ENCODE measurements at places on chromosomes 12 and 14.

GRCh38 chr12:82648259-82648909, 38.3 kb upstream of the TMTC2 start:
- DNase-seq = no peak

- DNase-seq = no peak
Measured at GRCh38 chr14:61380984-61381383, 59.6 kb downstream of the PRKCH start.

DNA sequence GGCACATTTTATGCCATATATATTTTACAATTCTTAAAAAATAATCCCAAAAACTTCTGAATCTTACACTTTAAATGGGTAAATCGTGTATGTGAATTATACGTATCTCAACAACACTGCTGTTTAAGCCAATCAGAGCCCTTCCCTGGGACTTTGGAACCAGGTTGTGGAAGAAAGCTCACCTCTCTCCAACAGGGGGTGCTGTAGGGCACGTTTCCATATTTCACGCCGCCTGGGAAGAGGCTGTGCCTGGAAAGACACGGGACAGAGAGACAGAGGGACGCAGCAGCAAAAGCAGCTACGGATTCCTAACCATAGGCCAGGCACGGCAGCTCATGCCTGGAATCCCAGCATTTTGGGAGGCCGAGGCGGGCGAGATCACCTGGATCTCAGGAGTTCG, 29.4 kb upstream of the FBRSL1 start:
- no peak for DNase-seq

DNA sequence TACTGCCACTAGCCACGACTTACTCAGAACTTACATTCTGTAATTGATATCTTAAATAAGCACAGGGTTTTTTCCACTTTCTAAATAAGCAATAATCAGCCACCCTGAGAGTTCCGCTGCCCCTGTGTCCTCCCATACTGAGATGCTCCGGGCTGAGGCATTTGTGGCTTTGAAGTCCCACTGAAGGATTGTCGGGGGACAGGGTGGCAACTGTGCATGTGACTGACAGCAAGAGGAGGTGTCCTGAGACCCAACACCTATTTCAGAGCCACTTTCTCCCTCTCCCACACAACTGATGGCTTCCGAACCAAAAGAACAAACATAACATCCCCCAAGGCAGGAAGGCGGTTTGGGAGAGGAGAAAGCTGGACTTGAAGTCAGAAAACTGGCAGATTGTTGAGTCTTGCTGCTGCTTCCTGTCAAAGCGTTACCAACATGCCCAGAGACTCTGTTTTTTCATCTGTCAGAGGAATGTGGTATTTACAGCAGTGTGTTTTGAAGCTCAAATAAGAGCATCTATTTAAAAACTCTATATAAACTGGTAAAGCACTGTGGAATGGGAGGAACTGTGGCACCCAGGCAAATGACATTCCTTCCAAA, 157.9 kb upstream of the FKBP4 start:
- no peak for DNase-seq

- peak; percentile 64 for DNase-seq
Measured at GRCh38 chr12:119176267-119177055, 2.3 kb upstream of the HSPB8 start.

DNA sequence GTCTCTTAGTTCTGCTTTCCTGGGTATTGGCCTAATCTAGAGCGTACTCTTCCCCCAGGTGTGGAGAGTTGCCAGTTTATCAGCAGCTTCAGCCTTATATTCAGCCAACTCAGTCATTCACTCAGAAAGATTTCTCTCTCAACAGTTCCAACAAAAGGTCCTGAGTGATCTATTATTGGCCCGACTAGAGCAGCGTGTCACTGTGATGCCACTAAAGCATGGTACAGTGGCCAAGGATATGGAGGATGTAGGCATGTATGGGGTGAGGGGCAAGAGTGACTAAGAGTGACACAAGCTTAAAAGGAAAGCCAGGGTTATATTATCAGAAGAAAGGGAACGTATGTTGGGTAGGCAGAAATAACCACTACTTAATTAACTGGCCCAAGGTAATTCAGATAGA, 4.8 kb downstream of the NOPCHAP1 start:
- DNase-seq = no peak

- no peak for DNase-seq
Measured at GRCh38 chr14:69673578-69674305, 62.3 kb downstream of the SUSD6 start.

DNA sequence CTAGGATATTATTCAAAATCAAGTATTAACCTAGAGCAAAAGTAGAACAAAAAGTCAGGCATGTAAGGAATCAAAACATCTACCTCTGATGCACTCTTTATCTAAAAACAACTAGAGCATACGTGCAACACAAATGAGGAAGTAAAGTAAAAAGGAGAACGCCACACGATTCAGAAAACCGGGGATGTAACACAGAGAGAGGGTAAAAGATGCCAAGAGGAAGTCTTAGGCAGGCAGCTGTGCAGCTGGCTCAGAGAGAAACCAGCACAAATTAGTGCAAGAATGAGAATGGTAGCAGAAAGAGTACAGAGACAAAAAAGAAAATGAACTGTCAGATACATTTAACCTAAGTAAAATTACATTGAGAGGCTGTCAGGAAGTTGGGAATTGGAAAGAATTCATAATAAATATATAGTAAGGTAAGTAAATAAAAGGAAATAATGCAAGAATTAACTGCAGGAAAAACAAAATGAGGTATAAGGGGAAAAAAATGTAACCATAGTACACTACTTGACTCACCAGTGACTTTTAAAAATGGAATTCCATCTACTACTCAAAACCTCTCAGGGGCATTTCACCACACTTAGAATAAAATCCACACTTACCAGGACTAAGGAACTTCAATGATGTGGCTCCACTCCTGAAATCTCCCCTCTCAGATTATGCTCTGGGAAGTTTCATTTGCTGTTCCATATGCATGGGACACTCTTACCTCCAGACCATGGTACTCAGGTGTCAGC, 17.1 kb downstream of the BCAT1 start:
- no peak for DNase-seq

- DNase-seq = no peak
Measured at GRCh38 chr14:20499108-20499507, 6.2 kb upstream of the RNASE10 start.

DNA sequence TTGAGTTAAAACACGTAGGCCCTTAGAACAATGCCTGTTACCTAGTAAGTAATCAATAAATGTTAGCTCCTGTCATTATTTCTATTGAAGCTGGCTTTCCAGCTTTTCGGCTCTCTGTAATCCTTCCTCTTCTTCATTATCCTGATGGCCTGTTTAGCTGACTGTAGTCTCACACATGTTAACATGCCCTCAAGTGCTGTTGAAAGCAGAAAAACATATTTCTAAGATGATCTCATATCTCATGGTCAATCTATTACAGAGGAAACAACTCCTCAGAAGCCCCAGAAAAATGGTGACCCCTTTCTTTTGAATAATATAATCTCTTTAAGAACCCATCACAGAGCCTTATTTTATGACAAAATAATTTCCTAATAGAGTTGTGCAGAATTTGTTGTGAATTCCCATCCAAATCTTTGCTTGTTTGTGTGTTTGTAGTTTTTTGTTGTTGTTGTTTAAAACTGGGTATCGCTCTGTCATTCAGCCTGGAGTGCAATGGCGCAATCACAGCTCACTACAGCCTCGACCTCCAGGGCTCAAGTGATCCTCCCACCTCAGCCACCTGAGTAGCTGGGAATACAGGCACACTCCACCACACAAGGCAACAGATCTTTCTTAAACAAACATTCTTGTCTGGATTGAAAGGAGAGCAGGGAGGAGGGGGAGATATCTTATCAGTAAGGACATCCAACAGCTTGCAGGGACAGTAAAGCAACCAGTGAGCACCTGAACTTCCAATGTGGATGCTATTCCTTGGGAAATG, 242.5 kb upstream of the CAND1 start:
- DNase-seq = no peak

DNA sequence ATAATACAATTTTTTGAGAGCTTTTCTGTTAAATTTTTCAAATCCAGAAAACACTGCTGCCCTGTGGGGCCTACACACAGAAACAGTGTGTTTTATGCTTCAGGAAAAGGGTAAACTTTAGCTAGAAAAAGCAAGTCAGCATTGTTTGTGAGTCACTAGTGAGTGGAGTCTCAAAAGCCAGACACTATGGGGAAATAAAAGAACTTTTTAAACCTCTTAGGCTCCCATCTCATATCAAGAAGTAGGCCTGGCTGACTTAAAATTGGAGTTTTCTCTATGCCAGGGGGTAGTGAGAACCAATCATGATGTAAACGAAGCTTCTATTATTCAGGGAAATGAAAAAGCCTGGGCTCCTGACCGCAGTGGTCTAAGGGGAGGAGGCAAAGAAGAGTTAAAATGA, 12.6 kb downstream of the GPR65 start:
- DNase-seq = no peak

DNA sequence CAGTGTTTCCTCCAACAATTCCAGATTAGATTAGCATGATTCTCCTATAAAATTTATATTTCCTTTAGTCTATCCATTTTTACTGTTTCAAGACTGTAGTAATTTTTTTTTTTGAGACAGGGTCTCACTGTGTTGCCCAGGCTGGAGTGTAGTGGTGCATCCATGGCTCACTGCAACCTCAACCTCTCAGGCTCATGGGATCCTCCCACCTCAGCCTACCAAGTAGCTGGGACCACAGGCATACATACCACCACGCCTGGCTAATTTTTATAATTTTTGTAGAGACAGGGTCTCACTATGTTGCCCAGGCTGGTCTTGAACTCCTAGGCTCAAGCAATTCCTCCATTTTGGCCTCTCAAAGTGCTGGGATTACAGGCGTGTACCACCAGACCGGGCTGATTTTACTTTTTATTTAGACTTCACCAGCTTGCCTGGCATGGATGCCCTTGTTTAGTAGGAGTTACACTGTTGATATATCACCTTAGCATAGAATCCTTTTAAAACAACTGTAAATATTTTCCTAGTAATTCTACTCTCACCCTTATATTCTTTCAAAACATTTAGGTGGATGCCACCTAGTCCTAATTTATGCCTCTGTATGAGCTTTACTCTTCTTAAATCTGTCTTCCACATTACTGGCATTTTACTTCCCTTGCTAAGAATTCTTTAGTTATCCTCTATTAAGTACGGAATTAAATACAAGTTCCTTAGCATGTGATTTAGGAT, 55.8 kb upstream of the LIMA1 start:
- no peak for DNase-seq

GRCh38 chr14:36663404-36664321, 2.0 kb downstream of the PAX9 start:
- no peak for DNase-seq

- no peak for DNase-seq
Measured at GRCh38 chr12:108817909-108818308, 39.5 kb downstream of the SSH1 start.

GRCh38 chr14:104977681-104978653, at the start of gene AHNAK2:
Gene AHNAK2, minus strand, starts transcription at chr14:104978374. Its CDS starts 137 bp downstream, at chr14:104978237.
- peak; percentile 68 for DNase-seq

DNA sequence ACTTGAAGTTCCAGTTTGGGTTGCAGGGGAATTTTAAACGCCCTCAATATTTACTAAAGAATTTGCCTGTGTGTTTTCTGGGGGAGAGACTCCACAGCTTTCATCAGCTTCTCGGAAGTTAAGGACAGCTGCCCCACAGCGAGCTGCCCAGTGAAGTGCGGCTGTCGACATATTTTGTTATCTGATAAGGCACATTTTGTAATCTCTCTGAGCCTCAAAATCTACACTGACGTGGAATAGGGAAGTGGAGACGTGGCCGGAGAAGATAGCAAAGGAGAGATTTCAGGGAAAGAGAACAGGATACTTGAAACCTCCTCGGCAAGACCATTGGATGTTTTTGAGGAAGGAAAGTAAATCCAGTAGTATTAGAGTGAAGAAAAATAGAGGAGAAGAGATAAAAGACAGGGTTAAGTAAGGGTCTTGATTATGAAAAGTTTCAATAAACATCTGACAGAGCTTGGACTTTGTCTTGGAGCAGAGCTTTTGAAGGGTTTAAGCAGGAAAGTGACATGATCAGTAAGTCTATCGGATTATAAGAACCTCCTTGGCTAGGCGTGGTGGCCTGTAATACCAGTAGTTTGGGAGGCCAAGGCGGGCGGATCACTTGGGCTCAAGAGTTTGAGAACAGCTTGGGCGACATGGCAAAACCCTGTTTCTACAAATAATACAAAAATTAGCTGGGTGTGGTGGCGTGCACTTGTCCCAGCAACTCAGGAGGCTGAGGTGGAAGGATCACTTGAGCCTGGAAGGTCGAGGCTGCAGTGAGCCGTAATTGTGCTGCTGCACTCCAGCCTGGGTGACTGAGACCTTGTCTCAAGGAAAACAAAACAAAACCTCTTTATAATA, 1.1 kb downstream of the POLR3B start:
- no peak for DNase-seq

DNA sequence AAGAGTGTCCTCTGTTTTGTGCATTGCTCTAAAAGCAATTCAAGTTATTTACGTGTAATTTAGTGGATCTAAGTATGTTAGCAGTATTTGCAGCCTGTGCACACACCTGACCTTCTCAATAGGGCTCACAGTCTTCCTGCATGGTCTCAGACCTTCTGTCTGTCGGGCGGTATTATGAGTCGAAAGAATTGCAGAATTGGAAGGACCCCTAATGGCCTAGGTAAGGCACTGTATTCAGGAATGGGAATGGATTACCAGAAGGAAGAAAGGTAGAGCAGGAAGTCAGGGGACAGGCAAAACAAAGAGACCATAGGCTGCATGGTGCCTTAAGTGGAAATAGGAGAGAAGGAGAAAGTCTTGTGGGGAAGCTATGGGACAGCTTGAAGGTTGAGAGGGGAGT, 341.6 kb downstream of the VRK1 start:
- DNase-seq = peak; percentile 29

DNA sequence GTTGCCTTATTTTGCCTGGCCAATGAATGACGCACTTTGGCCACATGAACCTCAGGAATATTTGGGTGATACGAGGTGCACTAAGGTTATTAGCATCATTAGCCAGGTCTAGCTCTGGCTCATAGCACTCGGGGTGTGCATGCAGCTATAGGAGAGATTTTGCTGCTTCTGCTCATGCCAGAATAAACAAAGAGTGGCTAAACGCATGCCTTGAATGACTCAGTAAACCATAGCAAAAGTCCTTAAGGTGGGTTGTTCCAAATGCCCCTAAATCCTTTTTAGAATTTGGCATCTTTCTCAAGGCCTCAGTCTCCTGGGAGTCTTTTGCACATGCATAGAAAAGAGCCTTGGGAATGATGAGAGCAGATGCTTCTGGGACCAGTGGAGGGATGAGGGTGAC, 343.7 kb upstream of the FKBP4 start:
- DNase-seq = no peak

DNA sequence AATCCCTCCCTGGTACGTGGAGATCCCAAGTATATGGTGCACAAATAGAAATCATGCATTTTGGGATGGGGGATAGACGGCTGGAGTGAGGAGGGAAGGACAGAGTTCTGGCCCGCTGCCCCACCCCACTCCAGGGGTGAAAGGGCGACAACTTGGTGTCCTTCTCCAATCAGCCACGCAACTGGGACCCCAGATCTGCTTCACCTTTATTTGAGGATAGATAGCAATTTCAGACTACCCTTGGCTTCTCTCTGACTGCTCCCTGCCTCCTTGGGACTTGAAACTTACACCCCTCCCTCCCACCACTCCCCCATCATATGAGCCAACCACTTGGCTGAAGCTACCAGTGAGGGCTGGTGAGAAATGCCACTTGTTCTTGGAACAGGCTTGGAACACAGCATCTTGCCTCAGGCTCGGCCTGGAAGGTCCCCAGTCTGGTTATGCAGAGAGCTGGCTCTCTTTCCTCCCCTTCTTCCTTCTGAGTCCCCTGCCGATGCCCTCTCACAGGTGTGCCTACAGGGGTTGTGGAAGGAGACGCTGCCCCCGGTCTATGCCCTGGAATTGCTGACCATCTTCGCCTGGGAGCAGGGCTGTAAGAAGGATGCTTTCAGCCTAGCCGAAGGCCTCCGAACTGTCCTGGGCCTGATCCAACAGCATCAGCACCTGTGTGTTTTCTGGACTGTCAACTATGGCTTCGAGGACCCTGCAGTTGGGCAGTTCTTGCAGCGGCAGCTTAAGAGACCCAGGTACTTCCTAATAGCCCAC, 8.1 kb downstream of the OAS3 start:
- no peak for DNase-seq

Measured in HCT116 (cell line).